ENCODE measurements at places on chromosomes 16 and 17.

DNA sequence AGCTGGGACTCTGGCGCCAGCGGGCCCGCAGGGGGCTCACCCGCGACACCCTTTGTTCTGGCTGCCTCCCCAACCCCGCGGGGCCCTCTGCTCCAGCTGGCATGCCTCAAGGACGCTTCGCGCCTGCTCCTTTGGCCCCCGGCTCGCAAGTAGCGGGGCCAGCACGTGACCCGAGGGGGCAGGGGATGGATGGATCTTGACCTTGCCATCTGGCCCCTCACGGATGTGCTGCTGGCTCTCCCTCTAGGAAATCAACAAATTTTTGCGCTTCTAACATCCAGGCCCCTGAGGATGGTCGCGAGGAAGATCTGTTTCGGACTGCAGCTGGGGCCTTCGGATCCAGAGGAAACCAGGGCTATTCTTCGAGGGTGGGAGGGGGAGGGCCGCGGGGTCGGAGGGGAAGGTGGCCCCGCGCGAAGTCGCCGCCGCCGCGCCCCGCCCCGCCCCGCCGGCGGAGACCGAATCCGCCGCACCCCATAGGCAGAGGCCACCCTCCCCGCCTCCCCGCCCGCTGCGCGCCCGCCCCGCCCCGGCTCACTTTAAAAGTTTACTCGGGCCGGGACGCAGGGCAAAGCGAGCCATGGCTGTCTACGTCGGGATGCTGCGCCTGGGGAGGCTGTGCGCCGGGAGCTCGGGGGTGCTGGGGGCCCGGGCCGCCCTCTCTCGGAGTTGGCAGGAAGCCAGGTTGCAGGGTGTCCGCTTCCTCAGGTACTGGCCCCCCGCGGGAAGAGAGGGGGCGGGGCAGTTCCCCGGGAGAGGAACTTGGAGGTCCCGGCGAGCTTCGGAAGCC lies at the start of gene ACSF2:
TSS of gene ACSF2 (plus strand) at position 537 of the 790 bp plus-strand sequence. CDS start at position 581, 44 bp downstream.
- DNase-seq, result no peak

- DNase-seq, result no peak
Observed at GRCh38 chr16:56743840-56744239, 13.9 kb downstream of the NUP93 start.

DNA sequence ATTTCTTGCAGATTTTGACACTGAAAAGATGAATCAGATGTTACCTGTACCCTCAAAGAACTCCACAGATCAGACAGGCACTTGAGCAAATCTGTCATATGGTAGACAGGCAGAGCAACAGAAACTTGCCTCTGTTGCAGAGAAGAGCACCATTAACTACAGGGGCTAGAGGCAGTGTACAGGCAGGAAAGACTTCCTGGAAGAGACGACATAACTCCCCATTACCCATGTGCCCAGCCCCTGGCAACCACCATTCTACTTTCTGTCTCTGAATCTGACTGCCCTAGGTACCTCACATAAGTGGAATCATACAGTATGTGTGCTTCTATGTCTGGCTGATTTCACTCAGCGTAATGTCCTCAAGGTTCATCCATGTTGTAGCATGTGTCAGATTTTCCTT lies 15.5 kb downstream of the GFOD2 start:
- DNase-seq, result no peak

GRCh38 chr16:22659933-22660332 lies 149.2 kb downstream of the NPIPB5 start:
- no peak for DNase-seq

- no peak for DNase-seq
Observed at GRCh38 chr17:56359518-56359917, 206.2 kb downstream of the ANKFN1 start.

GRCh38 chr17:27565874-27566670 lies 64.9 kb upstream of the LGALS9 start:
- DNase-seq, result no peak

DNA sequence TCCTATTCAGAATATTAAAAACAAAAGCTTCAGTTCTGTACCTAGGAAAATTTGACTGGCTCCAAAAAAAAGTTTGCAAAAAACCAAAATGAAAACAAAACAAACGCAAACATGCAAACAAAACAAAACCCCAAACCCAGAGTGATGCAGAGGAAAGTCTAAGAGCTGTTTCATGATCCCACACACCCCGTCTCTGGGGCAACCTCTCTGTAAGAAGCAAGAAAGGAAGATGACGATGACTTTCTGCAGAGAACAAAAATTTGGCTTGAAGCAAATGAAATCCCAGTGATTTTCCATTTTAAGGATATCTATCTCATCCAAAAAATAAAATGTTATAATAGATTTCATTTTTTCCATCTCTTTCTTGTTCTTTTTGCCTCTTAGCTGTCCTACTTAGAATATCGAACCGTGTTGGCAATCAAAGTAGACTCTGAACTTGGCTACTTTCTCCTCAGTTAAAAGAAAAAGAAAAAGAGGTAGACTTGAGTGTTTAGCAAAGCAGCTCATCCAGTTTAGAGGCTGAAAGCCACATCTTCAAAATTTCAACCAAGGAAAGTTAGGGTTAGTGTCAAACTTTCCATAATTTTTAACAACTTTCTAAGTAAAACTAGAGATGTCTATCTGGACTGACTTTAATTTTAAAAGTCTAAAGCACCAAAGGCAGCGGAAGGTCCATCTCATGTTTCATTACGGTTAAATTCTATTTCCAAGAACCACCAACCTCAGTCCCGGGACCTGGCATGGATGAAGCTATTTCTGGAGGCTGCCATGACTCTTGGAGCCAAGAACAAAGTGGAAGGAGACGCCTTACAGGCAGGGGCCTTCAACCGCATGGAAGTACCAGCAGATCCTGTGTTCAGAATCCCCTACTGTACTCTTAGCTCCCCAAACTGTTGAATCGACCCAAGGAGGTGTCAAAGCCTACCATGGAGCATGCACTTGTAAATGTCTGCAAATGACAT lies 180.8 kb downstream of the XYLT1 start:
- DNase-seq, result no peak

- no peak for DNase-seq
Observed at GRCh38 chr17:66406701-66407644, 104.6 kb downstream of the PRKCA start.

GRCh38 chr17:31048780-31049179 lies 46.0 kb upstream of the NF1 start:
- DNase-seq, result no peak

GRCh38 chr16:2879854-2880508 lies 3.0 kb upstream of the FLYWCH2 start:
- DNase-seq, result no peak

GRCh38 chr17:6695565-6695964 lies 17.6 kb downstream of the SLC13A5 start:
- no peak for DNase-seq

- no peak for DNase-seq
Observed at GRCh38 chr17:60138769-60139437, 10.9 kb upstream of the CA4 start.

- no peak for DNase-seq
Observed at GRCh38 chr17:81090361-81091136, 55.6 kb downstream of the BAIAP2 start.

DNA sequence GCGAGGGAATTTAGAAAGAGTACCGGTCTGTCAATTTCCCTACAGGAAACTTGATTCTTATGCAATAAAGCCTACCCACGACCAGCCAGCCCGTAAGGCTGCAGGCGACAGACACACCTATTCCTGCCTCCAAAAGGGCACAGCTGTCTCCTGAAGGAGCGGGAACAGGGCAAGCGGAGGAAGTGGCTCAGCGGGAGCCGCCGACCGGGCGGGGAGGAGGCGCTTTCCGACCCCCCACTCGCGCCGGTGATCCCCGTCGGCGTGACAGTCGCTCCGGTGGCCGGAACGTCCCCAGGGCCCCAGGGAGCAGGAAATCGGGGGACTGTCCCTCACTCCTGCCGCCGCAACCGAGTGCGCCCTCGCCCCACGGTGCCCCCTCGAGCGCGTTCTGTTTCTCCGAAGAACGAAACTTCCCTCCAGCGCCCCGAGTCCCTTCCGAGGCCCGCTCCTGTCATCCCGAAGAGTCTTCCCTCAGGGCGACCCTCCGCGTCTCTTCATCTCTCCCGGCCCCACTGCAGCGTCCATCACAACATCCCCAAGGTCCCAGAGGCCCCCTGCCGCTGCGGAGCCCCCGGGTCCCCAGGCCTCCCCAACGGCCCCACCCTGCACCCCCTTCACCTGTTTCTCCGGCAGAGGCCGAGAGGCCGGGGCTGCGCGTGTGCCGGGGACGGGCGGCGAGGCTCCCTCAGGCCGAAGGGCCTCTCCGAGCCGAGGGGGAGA lies 421 bp downstream of the STAT3 start:
- no peak for DNase-seq

DNA sequence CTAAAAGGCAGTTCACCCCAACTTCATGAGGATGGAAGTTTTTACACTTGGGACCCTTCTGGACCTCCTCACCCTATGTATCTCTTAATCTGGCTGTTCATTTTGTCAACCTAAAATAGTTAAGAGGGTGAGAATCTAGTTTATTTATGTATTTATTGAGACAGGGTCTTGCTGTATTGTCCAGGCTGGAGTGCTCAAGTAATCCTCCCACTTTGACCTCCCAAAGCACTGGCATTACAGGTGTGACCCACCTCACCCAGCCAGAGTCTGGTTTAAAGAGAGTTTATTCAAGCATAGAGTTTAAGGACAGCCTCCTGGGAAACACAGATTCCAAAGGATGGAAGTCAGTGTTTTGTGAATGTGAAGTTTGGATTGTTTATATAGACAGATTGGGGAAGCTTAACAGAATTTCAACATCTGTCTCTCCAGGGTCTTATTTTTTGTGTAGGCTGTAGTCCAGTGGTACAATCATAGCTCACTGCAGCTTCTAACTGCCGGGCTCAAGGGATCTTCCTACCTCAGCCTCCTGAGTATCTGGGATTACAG lies 8.0 kb upstream of the APPBP2 start:
- no peak for DNase-seq

- DNase-seq, result no peak
Observed at GRCh38 chr16:73154063-73154870, 106.3 kb upstream of the ZFHX3 start.

- DNase-seq, result no peak
Observed at GRCh38 chr17:8685381-8685780, 54.9 kb upstream of the MYH10 start.

GRCh38 chr17:63967953-63968352 lies 4.8 kb downstream of the SCN4A start:
- DNase-seq, result no peak

- DNase-seq, result no peak
Observed at GRCh38 chr17:14157822-14158221, 78.8 kb downstream of the CDRT15 start.

GRCh38 chr17:65892912-65893377 lies 299.0 kb downstream of the CEP112 start:
- no peak for DNase-seq

GRCh38 chr17:73541561-73541981 lies 102.7 kb downstream of the SDK2 start:
- no peak for DNase-seq

GRCh38 chr17:4407851-4408250 lies 25.9 kb upstream of the SPNS3 start:
- DNase-seq, result no peak

- no peak for DNase-seq
Observed at GRCh38 chr17:50764734-50765149, 2.6 kb downstream of the ANKRD40CL start.

DNA sequence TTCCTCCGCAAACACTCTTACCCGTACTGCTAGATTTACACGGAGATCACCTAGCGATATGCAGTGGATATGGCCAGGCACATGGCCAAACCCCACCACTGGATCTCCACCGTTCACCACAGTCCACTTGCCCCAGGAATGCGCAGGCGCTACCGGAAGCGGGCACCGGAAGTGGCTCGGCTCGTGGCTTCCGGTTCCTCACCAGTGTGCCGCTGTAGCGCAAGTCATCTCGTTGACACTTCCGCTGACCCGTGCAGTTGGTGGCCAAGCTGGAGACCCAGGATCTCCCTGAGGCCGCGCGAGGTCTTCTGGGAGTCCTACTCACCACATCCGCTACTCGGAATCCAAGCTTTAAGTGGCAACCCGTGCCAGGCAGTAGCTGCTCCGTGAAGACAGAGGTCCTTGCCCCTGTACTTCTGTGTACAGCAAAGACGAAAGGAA lies 11.5 kb downstream of the ZNF597 start:
- no peak for DNase-seq

DNA sequence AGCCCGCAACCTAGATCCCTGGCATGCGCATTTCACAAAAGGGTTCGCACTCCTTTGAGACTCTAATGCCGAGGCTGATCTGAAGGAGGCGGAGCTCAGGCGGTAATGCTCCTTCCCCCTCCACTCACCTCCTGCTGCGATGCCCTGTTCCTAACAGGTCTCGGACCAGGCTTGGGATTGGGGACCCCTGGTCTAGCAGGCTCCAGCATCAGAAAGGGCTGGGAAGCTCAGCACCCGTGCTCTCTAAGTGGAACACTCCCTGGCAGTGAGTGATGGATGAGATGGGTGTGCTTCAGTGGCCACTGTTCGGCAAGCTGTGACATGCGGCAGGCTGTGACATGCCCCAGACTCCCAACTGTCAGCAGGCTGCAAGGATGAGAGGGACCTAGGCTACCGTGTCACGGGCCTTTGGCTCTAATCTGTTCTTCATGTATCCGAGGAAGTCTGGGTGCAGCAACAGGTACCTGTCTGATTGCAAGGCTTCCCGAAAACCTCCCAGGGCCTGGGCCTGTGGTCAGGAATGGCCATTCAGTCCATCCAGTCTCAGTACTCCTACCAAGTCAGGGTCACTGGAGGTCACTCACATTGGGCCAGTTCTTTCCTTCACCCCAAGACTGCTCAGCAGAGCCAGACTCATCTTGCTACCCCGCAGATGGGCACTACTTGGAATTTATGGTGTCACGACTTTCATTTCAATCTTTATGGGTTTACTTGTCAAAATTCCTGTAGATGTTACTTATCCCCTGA lies 1.3 kb upstream of the ST6GALNAC2 start:
- no peak for DNase-seq

- no peak for DNase-seq
Observed at GRCh38 chr17:18005496-18005895, 32.8 kb downstream of the DRC3 start.

DNA sequence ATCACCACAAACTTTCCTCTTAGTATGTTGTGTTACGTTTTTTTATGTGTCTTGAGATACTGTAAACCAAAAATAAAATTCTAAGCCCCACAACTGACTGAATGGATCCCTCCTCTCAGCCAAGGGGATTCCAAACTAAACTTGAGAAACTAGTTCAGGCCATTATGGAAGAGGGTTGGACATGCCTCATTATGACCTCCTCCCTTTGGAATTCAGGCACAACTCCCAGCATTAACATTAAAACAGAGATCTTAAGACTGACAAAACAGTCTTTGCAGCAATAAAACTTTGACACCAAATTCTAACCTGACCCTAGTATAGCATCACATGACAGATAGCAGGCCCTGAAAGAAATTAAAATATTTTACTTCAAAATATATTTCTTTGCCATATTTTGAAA lies 51.1 kb upstream of the SLC47A1 start:
- DNase-seq, result no peak

- no peak for DNase-seq
Observed at GRCh38 chr17:27289856-27290255, 4.1 kb upstream of the WSB1 start.

DNA sequence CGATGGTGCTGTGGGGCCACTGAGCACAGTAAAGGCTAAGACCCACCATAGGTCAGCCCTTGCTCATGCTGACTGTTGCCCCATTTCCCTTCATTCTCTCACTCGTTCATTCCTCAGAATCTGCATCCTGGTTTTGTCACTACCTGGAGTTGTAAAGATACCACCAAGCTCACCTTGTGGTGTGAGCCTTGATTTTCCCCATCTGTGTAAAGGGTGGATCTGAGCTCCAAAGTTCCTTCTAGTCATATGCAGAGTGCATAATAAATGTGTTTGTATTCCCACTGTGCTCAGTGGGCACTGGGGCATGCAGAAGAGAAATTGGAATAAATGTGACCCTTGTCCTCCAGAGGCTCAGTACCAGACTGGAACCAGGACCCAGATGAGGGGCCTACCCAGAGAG lies 35.2 kb upstream of the MEOX1 start:
- no peak for DNase-seq

GRCh38 chr16:50702725-50703124 lies 9.3 kb downstream of the NOD2 start:
- no peak for DNase-seq

Data from retinal pigment epithelial cell (primary cell).